ENCODE measurements at places on chromosomes 13 and 19.

GRCh38 chr19:3150739-3151329 lies 15.0 kb downstream of the GNA15 start:
- DNase-seq, result no peak

GRCh38 chr13:79919091-79919490 lies 421.8 kb downstream of the SPRY2 start:
- DNase-seq, result no peak

DNA sequence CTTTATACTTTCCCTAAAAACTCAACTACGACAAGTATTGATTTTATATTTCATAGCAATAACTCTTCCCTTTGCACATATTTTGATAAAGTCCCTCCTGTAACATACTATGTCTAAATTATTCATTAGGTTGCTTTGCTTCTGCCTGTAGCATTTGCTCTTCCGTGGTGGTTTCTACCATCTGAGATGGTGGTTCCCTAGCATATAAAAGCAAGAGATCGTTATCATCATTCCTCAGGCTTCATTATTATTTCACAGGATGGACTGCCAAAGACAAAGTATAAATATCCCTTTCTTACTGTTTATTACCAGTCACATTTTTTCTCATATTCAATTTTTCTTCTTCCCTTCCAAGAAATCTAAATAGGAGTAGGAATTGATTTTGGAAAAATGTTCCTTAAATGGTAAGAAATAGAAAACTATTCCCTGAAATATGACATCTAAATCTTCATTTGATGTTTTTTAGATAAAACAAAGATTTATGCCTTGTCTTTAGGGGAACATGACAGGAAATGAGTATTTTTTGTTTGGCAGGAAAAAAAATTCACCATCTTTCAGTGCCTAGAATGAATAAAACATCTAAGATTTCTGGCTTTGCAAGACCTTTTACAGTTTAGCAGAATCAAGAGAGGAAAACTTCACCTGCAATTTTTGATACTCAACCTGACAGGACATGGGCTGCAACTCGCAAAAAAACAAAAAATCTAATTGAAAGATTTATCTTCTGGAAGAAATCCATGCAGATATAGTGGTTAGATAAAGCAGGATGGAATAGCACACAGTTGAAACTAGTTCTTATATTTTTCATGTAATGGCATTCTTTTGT lies 340.0 kb downstream of the SPRY2 start:
- DNase-seq, result no peak

GRCh38 chr19:1935484-1936208 lies 5.3 kb upstream of the CSNK1G2 start:
- DNase-seq, result peak; percentile 50

GRCh38 chr13:28464861-28465460 lies 30.0 kb downstream of the FLT1 start:
- no peak for DNase-seq
